ENCODE measurements at places on chromosomes 7 and 10. TPM values are rescaled to one million over a fixed set of nuclear protein-coding genes. Genes with fewer than 3 reads are reported as not detected.

- no peak for DNase-seq
Measured at GRCh38 chr7:144438759-144439158, 35.3 kb upstream of the NOBOX start.

The LDB1 gene
- 21.9 TPM for polyA plus RNA-seq

DNA sequence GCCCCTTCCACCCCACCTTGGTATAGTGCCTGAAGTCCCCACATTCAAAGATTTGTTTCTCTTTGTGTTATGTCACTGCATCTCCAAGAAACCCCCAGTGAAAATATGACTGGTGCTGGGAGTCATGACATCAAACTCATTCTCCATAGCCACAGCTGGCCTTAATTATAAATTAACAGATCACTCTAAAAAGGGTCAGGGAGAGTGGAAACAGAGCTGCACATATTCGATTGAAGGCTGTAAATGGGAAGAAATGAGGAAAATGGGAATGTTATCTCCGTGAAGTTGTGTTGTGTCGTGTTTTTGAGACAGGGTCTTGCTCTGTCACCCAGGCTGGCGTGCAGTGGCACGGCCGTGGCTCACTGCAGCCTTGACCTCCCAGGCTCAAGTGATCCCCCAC, 24.2 kb upstream of the NUP42 start:
- DNase-seq: no peak

The PYROXD2 gene
- 3.1 TPM for polyA plus RNA-seq

The OPALIN gene
- polyA plus RNA-seq: not detected

GRCh38 chr7:49692516-49692915, 80.9 kb upstream of the VWC2 start:
- no peak for DNase-seq

- DNase-seq: no peak
Measured at GRCh38 chr10:133031541-133032125, 56.1 kb upstream of the ADGRA1 start.

DNA sequence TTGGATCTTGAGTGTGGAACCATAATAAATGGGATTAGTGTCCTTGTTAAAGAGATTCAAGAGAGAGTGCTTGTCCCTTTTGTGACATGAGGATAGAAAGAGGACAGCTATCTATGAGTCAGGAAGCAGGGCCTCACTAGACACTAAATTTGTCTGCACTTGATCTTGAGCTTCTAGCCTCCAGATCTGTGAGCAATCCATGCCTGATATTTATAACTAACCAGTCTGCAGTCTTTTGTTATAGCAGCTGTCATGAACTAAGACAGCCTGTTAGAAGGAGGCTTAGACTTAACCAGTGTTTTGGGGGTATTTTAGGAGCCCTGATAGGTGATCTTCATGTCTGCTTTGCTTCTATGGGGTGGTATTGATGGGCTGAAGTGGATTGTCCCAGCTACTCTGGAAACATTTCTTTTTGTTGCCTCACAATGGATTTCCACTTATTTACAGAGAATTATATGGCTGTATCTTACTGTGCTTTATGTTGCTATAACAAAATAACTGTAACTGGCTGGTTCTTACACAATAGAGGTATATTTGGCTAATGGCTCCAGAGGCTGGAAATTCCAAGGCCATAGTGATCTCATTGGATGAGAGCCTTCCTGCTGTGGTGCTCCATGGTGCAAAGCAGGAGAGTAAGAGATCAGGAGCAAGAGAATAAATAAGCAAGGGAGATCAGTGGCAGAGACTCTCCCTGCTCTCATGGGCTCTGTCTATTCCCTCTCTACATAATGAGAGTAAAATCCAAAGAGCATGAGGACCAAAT, 23.4 kb upstream of the AKR1C3 start:
- DNase-seq: no peak

The CPSF4 gene
- 19.7 TPM for polyA plus RNA-seq

- no peak for DNase-seq
Measured at GRCh38 chr10:49114718-49115014, 656 bp downstream of the VSTM4 start.

DNA sequence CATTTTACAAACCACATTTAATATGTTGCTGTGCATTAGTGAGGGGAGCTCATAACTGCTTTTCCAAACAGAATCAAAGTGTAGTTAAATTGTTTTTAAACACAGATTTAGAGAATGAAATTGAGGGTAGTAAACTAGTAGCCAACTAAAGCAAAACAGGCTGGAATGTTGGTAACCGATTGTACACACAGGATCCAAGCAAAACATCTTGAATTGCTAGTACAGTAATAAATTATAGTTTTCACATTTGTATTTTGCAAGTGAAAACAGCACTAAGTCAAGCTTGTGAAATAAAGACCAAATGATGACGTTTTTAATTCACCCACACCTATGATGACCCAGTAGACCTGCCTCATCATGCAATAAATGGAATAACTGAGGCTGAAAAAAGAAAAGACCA, 198.3 kb downstream of the HDAC9 start:
- no peak for DNase-seq
